ENCODE measurements at places on chromosomes 11 and 22. TPM values are rescaled to one million over a fixed set of nuclear protein-coding genes. Genes with fewer than 3 reads are reported as not detected.
A peak's percentile ranks its signal among the peaks of the same experiment; 100 is the strongest.

GRCh38 chr11:82315093-82315492 is 418.6 kb downstream of the FAM181B start:
- peak; percentile 27 for DNase-seq

DNA sequence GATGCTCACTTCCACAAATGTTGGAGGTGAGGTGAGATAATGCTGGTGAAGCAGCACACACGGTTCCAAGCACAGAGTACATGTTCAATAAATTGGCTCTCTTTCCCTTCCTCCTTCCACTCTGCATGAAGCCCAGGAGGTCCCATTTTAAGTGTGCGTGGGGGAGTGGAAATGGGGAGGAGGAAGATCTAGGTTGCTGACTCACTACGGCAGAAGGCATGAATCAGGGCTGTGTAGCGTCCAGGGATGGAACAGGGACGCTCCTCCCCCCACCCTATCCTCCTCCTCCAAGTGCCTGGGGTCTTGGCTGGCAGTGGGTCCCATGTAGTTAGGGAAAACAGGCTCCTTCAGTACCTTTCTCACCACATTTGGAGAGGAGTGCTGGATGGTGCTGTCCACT is 44.2 kb downstream of the TRIM66 start:
- DNase-seq: no peak

GRCh38 chr22:23054531-23055257 is 15.6 kb upstream of the GNAZ start:
- no peak for DNase-seq

- DNase-seq: no peak
Measured at GRCh38 chr11:134027671-134028070, 41.2 kb upstream of the JAM3 start.

DNA sequence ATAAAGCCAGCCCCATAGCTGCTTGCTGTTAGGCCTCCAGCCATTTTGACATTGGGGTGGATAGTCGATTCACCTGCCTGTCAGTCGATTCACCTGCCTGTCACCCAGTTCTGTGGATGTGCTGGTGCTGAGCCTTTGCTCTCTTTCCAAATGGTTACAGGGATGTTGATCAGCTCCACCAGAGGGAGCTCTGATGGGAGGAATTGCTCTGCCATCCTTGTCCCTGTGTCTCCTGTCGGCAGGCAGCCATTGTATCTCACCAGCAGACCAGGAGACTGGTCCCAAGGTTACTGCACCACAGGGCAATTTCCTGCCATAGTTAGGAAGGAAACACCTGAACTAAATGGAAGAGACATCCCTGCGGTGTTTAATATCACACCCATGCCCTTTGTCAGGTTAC is 6.1 kb downstream of the MPEG1 start:
- peak; percentile 41 for DNase-seq

CDCA5 gene
- 28.7 TPM for total RNA-seq

Measured in H4 (cell line).